NCI-H187 treated with DMSO at 0.1 percent for 48 hours (cell line): ENCODE measurements at places on chromosomes 16 and 17.
A peak's percentile ranks its signal among the peaks of the same experiment; 100 is the strongest.

- DNase-seq: no peak
These were observed 26.9 kb downstream of the AP1G1 start for GRCh38 chr16:71781741-71782140.

DNA sequence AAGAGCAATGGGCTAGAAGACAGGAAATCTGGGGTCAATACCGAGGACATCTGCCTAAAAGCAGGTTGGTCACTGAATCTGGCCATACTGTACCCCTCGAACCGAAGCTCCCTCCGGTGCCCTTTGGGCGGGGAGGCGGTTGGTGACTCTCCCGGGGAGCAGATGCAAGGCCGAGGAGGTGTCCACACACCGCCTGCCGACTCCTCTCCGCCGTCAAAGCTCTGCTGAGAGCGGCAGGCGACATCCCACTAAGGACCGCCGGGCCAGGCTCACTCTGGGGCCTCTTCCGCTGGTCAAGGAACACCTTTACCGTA lies 458 bp downstream of the ZNF200 start:
- no peak for DNase-seq

- DNase-seq: no peak
These were observed 194.9 kb downstream of the MSI2 start for GRCh38 chr17:57451191-57451590.

- DNase-seq: no peak
These were observed 66.4 kb downstream of the PRKCB start for GRCh38 chr16:23902034-23902747.

DNA sequence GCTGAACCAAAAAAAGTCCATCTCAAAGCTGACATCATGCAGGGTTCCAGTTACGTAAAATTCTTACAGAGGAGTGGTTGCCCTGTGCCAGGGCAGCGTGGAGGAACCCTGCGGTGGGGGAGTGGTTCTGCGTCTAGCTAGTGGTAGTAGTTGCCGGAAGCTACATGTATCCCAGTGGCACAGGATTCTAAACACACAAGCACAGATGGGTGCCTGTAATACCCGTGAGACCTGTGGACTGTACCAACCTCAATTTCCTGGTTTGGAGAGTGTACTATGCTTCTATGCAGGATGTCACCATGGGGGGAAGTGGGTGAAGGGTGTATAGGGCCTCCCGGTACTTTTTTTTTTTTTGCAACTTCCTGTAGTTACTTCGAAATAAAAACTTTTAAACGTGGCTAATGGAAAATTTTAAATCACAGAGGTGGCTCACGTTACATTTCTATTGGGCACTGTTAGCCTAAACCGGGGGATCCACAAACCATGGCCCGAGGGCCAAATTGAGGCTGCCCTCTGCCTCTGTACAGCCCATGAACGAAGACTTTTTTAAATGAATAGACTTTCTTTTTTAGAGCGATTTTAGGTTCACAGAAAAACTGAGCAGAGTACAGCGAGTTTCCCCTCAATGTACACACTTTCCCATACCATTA lies 38.5 kb downstream of the TBC1D16 start:
- DNase-seq: no peak

GRCh38 chr17:28346746-28347246 lies 10.5 kb downstream of the POLDIP2 start:
- DNase-seq: no peak

DNA sequence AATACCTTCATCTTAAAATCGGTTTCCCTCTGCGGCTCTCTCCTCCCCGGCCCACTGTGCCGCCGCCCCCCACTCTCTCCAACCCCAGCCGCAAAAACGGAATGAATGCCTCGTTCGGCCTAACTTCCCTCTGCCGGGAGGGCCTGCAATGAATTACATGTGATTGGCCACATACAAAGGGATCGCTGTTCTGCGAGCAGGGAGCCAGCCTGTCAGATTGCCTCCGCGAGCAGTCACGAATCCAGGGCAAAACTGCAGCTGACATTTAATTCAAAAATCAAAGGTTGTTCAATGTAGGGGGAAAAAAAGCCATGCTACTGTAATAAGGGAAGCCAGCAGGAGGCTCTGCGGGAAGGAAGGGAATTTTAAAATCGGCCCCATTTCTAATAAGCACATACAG lies 84.9 kb downstream of the TBC1D16 start:
- DNase-seq: no peak

- DNase-seq: no peak
These were observed 84.9 kb downstream of the TMEM114 start for GRCh38 chr16:8505327-8505991.

DNA sequence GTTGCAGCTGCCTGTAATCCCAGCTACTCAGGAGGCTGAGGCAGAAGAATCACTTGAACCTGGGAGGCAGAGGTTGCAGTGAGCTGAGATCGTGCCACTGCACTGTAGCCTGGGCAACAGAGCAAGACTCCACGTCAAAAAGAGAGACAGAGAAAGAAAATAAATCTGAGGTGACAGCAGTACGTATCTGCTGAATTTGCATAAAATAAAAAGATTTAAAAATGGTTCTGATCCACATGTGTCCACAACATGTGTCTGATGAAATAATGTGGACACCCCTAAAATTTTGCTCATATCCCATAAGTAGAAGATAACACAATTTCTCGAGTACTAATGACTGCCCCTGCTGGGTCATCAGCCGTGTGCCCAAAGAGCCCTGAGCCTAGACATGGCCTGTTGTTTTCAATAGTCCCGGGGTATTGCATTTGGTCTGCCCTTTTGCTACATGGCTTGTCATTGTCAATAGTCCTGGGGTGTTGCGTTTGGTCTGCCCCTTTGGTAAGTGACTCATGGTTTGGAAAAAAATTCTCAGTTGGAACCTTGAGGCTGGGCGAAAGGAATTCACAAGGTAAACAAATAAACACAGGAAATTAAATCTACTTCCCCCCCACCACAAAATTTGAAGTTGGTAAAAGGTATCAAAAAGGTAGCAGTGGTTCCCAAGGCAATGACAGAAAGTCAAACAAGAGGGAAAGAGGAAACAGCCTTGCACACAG lies 434.6 kb upstream of the MAF start:
- no peak for DNase-seq

DNA sequence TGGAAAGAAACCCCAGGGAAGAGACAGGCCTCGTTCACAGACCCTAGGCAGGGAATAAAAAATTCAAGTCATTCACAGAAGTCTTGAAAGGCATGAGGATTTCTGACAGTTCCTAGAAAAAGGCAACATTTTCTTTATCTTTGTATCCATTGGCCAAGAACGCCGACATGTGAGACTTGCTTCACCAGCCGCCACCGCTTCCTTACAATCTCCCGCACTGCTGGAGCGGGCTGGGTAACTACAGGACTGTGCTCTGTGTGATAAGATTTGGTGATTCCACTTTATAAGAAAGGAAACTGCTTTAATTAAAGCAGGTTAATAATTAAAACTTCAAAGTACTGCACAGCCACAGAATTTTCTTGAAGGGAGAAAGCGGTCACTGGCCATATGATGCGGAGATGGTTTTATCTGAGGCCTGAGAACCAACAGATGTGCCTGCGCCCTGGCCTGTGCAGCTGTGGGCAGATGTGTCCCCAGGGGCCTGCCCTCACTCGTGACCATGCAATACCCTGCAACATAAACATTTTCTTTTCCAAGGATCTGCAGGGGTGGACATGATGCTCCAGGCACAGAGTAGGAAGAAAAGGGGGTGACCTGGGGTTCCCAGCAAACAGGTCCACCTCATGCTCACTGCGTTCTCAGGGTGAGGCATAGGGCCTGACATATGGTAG lies 13.0 kb upstream of the LGALS3BP start:
- no peak for DNase-seq

DNA sequence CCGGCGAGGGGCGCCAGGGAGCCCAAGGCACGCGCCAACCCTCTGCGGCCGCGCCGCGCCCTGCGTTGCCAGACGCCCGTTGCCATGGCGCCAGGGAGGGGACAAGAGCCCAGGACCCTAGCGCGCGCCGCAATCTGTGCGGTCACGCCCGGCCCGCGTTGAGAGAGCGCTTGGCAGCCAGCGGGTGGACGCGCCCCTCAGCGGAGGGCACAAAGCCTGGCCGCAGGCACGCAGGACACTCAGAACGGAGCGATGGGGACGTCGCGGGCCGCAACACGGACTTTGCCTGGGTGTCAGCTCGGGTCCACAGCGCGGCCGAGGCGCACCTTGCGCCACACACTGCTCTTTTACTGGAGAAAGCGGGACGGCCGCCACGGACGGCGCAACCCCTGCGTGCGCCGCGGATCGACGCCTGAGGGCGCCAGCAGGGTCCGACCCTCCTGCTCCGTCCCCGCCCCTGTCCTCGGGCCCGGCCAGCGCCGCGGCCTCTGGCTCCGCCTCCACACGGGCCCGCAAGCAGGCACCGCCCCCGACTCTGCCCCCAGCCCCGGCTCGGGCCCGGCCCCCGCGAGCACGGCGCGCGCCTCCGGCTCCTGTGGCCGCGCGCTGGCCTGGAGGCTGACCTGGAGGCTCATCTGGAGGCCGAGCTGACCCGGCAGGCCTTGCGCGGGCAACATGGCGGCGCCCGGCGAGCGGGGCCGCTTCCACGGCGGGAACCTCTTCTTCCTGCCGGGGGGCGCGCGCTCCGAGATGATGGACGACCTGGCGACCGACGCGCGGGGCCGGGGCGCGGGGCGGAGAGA lies at the start of gene GFER:
GFER (plus strand) TSS at position 650 of the 803 bp plus-strand sequence; CDS start at position 676, 26 bp downstream.
- DNase-seq: peak; percentile 60

DNA sequence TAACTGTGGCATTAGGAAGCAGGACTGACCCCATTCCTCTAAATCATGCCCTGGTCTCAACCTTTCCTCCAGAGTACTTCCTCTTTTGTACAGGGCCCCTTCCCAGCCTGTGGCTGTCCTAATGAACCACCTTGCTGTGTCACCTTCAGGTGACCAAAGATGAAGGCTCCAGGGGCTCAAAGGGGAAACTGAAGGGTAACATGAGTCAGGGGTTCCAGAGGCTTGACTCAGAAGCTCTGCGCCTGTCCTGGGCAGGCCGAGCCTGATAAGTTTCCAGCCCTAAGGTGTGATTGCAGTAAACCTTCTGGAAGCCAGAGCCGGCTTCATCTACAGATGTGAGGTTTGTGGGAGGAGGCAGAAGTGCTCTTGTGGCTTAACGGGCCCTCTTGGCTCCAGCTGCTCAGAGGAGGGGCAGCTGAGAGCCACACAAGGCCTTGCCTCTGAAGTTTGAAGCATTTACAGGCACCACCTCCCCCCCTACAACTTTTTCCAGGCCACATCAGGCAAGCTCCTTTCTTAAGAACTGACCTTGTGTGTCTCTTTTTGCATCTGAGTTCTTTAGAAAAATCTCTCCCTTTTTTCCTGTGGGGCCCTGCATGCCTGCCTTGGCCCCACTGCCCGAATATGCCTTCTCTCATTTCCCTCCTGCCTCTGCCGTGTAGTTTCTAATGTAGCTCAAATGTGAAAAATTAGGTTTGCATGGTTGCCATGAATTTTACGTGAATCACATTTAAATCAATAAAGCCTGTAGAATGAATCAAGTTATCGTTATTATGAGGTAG lies 149.9 kb downstream of the CLEC16A start:
- DNase-seq: no peak

- no peak for DNase-seq
These were observed 4.8 kb downstream of the TMEM170A start for GRCh38 chr16:75459691-75460090.

DNA sequence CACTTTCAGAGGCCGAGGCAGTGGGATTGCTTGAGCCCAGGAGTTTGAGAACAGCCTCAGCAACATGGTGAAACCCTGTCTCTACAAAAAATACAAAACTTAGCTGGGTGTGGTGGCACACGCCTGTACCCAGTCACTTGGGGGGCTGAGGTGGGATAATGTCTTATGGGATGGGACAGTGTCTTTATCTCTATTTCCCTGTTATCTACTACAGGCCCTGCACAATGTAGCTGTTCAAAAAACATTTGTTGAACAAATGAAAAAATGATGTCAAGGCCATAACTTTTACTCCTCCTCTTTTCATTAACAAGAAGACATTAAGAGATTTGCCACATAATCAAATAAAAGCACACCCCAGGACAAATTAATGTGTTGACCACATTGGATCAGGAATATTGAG lies 13.8 kb downstream of the TUBG1 start:
- DNase-seq: no peak

DNA sequence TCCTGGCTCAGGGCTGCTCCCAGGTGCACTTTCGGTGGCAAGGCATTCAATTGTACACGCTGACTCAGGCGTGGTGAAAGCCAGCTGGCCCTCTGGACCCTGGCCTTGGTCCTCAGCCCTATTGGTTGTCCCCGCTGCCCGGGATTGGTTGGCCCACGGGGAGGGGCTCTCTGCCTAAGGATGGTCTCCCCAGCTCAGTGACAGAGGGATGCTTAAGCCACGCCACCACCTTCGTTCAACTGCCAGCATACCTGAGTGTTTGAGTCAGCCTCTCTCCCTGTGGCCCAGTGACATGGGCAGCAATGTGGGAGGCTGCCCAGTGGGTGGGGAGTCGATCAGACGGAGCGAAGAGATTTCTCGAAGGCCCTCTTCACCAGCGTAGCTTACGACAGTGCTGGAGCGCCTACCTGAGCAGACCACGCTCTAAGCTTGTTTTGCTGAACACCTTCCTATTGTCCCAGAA lies 30.3 kb downstream of the IRF8 start:
- DNase-seq: no peak

- DNase-seq: no peak
These were observed 20.0 kb upstream of the GLG1 start for GRCh38 chr16:74626741-74627416.

DNA sequence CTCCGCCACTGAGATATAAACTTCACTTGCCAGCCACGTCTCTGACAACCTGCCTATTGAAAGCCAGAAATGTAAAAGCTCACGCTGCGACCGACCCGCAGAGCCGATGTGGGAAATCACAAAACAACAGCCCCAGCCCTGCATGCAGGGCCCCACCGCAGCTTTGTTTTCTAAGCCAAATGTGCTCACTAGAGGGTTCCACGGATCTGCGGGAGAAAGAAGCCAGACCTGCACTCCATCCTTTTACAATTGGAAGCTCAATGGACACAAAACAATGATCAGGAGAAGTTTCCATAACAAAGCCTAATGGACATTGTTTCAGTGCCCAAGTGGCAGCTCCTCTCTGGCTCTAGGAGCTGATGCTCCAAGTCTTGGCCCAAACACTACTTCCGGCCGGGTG lies 33.1 kb downstream of the WIPI1 start:
- no peak for DNase-seq

GRCh38 chr16:10652730-10653590 lies 41.8 kb downstream of the TEKT5 start:
- no peak for DNase-seq

DNA sequence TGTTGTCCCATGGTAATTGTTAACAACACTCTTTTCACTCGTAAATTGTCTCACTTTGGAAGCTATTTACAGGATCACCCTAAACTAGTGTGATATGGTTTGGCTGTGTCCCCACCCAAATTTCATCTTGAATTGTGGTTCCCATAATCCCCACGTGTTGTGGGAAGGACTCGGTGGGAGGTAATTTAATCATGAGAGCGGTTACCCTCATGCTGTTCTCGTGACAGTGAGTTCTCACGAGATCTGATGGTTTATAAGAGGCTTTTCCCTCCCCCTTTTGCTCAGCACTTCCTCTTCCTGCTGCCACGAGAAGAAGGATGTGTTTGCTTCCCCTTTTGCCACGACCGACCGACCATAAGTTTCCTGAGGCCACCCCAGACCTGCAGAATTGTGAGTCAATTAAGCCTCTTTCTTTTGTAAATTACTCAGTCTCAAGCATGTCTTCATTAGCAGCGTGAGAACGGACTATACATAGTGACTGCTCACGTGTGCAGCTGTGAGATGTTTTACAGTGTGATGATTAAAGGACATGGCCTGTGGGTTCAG lies 34.4 kb downstream of the DNAH3 start:
- DNase-seq: no peak

GRCh38 chr16:85130705-85131028 lies 18.4 kb upstream of the CIBAR2 start:
- DNase-seq: no peak

GRCh38 chr17:39643271-39643670 lies 6.3 kb downstream of the STARD3 start:
- no peak for DNase-seq

GRCh38 chr16:46822270-46822669 lies 8.7 kb downstream of the C16orf87 start:
- DNase-seq: no peak
